ENCODE measurements at places on chromosomes 6 and 20.

- DNase-seq, result no peak
Measured at GRCh38 chr6:108697561-108698161, 136.9 kb downstream of the FOXO3 start.

- DNase-seq, result peak; percentile 89
Measured at GRCh38 chr20:33791959-33792597, 19.1 kb upstream of the CHMP4B start.

GRCh38 chr6:152723398-152723797, 25.7 kb downstream of the MYCT1 start:
- DNase-seq, result no peak

DNA sequence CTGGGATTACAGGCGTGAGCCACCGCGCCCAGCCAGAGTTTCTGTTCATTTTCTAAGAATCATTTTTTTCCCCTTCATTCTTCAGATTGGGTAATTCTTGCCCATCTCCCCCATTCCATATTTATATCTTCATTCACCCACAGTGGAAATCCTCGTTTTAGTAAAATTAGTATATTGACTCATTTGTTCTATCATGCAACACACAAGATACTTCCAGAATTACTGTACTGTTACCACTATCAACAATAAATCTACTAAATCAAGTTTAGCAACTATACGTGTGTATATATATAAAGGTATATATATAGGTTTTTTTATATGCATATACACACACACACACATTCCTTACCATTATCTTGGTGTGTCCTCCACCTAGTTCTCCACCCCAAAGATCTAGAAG, 41.2 kb upstream of the KCNG1 start:
- DNase-seq, result no peak

DNA sequence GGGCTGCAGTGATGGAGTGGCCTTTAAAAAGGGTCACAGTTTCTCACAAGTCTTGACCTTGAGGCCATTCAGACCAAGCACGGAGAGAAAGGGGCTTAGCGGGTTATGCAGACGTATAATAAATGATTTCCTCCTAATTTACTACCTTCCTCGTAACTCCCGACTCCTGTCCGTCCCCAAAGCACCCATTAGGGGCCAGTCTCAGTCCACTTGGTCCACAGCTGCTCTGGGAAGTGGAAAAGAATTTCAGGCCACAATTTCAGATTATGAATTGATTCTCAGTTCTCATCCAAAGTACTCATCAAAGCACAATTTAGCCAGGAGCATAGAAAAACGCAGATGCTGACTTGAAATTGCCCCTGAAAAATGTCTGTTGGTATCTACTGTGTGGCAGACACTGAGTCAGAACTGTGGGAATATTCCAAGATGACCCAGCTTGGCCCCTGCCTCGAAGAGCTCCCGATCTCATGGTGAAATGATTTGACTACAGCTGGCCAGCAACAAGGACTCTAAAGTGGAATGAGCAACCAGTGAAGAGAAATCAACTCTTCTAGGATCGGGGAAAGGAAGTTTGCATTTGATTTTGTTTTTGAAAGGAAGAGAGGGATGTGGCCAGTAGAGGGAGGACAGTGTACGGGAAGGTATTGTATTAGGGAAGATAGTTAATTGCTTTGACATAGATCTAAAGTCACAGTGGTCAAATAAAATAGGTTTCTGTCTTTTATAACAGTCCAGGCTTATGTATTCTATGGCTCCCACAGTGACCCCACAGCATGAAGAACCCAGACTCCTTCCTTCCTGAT, 15.2 kb upstream of the STK35 start:
- no peak for DNase-seq

DNA sequence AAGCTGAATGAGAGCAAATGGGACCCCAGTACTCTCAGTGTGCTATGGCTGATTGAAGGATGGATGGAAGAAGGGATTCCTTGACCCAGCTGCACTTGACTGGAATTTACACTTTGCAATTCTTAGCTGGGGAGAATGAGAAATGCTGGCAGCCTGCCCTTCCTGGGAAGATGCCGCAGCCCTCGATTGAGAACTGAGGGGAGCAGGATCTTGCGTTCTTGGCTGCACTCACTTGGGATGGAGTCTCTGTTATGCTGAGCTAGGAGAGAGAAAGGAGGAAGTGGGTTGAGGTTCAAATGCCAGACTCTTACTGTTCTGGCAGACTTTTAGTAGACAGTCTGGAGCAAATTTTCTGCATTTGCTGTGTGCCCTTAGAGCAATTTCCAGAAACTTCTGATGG, 221.2 kb downstream of the FNDC1 start:
- no peak for DNase-seq

DNA sequence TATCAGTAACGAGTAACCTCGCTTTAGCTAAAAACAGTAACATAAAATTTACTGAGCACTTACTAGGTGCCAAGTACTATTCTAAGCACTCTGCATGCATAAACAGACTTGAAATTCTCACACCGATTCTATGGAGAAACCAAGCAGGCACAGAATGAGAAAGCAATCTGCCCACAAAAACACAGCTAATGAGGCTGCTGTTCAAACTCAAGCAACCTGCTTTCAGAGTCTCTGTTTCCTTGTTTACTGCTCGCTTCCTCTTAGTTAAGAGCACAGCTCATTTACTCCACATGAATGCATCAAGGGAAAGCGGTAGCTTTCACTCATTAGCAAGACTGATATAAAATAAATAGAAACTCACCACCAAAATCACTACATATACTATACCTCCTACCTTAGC, 37.4 kb downstream of the PRKN start:
- no peak for DNase-seq

DNA sequence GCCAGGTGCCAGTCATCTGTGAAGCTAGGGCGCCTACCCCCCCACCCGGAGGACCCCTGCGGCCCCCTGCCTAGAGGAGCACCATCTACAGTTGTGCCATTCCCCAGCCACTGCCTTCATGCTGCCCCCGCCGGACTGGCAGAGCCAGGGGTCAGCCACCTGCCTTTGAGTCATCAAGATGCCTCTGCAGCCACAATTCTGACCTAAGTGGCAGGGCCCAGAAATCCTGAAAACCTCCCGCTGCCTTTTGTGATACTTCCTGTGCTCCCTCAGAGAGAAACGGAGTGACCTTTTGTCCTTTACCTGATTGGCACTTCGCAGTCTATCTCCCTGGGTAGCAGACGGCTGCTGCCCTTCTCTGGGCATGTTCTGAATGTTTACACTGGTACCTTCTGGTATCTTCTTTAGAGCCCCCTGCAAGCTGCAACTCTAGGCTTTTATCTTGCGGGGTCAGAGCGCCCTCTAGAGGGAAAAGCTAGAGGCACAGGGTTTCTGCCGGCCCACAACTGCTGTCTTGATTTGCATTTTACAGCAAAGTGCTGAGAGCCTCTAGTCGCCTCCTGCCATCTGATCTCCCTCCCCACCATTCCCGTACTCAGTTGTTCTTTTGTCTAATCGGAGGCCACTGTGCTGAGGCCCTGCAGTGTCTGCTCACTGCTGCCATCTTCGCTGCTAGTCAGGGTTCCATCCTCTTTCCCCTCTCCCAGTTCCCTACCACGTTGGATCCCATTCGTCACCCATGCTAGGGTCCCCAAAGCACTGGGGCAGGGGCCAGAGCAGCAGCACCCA, 26.9 kb downstream of the SPATA2 start:
- DNase-seq, result peak; percentile 87

GRCh38 chr6:7554533-7555275, 13.2 kb downstream of the DSP start:
- no peak for DNase-seq

GRCh38 chr6:46914279-46914810, 7.4 kb downstream of the ADGRF5 start:
- DNase-seq, result no peak

GRCh38 chr6:41921712-41921998, 356 bp downstream of the BYSL start:
- no peak for DNase-seq

- no peak for DNase-seq
Measured at GRCh38 chr6:11830520-11830919, 51.9 kb upstream of the ADTRP start.

DNA sequence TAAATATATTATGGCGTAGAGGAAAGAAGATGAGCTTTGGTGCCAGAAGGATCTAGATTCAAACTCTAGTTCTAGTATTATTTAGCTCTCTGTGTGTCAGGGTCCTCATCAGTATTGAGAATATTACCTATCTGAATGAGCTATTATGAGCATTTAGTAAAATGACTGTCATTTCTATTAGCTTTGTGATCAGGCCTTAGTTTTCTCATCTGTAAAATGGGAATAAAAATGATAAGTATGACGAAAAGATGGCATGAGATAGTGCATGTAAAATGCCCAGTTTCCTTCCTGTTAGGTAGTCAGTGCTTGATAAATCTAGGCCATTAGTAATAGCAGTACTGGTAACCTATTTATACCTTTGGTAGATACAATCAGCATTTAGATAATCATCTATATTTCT, 35.1 kb downstream of the NOX3 start:
- DNase-seq, result no peak

DNA sequence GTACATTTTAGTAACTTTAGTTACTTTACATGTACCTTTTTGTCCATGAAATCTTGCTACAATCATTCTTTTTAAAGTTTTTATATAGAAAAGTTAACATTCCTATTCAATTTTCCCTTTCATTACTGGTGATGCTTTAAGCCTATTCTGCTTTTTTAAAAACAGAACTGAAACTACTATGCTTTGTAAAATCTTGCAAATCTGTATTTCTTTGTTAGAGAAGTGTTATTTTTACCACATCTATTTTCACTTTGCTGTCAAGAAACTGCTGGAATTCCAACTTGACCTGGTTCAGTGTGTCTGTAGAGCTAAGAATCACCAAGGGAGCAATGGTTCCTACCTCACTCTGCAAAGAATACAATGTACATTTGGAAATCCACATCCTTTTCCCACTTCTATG, 21.8 kb upstream of the SAMD5 start:
- DNase-seq, result no peak

DNA sequence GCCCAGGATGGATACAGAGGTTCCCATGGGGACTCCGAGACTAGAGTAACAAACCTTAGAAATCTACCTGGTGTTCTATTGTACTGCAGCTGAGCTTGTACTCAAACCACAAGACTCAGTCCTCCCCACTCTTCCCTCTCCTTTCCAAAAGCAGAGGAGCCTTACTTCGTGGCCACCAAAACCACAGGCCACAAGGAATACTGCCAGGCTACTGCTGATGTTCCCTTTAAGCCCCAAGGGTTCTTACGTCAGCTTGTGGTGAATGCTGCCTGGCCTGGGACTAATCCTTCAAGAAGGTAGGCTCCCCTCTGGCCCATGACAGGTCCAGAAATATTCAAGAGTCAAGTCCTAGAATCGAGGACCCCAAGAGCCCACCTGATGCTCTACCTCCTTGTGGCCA, 10.5 kb upstream of the DEFB128 start:
- DNase-seq, result no peak

DNA sequence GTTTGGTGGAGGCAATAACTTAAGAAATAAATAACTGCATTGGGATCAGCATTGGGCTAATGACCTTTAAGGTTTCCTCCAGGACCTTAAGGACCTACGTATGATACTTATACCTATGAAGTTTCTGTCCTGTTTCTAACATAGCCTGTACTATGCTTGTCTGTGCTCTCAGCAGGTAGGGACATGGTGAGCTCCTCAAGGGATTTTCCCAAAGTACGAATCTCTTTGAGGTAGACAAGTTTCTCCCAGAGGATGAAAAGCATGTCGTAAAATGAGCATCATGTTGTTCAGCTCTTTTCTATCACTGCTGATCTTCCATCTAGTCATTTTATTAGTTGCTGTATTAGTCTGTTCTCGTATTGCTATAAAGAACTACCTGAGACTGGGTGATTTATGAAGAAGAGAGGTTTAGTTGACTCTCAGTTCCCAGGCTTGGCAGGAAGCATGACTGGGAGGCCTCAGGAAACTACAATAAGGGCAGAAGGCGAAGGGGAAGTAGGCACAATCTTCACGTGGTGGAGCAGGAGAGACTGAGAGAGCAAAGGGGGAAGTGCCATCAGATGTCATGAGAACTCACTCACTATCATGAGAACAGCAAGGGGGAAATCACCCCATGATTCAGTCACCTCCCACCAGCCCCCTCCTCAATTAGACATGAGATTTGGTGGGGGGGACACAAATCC, 77.8 kb upstream of the TGM3 start:
- DNase-seq, result no peak

DNA sequence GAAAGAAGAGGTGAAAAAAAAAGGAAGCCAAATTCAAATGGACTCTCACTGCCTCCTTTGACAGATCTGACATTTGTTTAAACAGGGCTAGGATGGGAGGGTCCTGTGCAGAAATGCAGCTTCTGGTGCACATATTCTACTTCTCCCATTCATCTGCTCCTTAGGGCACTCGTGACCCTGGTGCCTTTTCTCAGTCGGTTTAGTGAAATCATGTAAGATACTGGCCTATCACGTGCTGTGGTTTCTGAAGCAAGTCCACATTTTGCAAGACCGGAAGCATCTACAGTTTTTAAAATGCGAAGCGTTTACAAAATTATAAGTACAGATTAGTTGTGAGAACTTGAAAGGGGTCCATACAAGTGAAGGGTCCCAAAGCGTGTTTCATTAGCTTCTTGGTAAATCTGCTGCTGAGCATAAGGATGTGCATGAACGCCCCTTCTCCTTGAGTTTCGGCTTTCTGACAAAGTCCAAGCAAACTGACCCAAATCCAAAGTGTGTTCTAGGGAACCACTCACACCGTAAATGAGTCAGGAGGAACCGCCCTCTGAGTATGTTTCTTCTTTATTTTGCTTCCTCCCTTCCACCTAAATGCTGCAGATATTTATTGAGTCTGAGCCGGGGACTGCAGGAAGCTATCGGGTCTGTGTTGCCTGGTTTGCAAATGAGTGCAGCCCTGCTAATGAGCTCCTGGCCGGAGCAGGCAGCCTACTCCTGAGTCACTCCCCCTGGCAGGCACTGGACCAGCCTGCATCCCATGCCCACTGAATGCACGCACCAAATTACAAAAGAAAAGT, 323.8 kb upstream of the JARID2 start:
- no peak for DNase-seq

DNA sequence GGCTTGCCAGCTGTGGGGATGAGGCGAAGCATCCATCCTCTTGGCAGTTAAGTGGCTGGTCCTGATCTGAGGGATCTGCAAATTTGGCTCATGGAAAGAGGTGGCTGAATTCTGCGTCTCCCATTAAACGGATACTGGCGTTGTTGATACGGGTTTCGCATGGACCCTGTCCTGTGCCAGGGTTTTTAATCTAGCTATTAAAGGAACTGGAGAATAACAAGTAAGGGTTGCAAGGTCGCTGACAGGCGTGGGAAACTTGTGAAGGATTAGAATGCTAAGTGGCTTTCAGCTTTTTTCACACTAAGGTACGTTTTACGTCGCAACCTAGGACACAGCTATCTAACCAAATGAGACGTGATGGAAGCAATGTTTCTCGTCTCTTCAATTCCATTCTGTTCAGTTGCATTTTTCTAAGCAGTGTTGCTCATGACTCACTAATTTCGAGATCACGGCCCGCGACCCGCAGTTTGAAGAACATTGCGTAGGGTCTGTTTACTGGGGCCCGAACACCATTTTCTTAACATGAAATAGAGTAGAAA, 852 bp downstream of the GMNN start:
- DNase-seq, result no peak

GRCh38 chr6:15232836-15233510, 12.9 kb upstream of the JARID2 start:
- no peak for DNase-seq
